ENCODE measurements at places on chromosomes 13 and 19. TPM values are rescaled to one million over a fixed set of nuclear protein-coding genes. Genes with fewer than 3 reads are reported as not detected.

The UPK1A gene
- total RNA-seq = not detected

- H3K36me3 ChIP-seq = peaks cover 18% of the 10 kb centered on the region
- no peak for DNase-seq
- no peaks in the 10 kb centered on the region for H3K27me3 ChIP-seq
- H3K4me1 ChIP-seq = no peaks in the 10 kb centered on the region
- H3K4me3 ChIP-seq = no peak overlapping the region
Observed at GRCh38 chr19:40313229-40313983, 28.3 kb upstream of the AKT2 start.

GRCh38 chr13:27969082-27969865 is at the start of gene CDX2:
CDX2 (minus strand) TSS chr13:27969315; CDS start chr13:27969006, 309 bp downstream.
- no peaks in the 10 kb centered on the region for H3K4me1 ChIP-seq
- no peak within 1 kb of the TSS for H3K27ac ChIP-seq
- H3K4me3 ChIP-seq = peak within 1 kb of the TSS; percentile 61
- H3K36me3 ChIP-seq = no peaks in the 10 kb centered on the region
- DNase-seq = no peak

GRCh38 chr13:35648201-35648600 is 171.7 kb upstream of the MAB21L1 start:
- H3K27ac ChIP-seq = no peak overlapping the region
- no peaks in the 10 kb centered on the region for H3K27me3 ChIP-seq
- no peaks in the 10 kb centered on the region for H3K36me3 ChIP-seq
- no peak overlapping the region for H3K4me3 ChIP-seq
- H3K4me1 ChIP-seq = peaks cover 7% of the 10 kb centered on the region

GRCh38 chr19:2014731-2015607 is 545 bp downstream of the BTBD2 start:
- no peaks in the 10 kb centered on the region for H3K27me3 ChIP-seq
- peak overlapping the region; percentile 73 for H3K4me3 ChIP-seq
- no peak for DNase-seq
- peaks cover 7% of the 10 kb centered on the region for H3K36me3 ChIP-seq
- no peak overlapping the region for H3K27ac ChIP-seq
- peaks cover 21% of the 10 kb centered on the region for H3K4me1 ChIP-seq

DNA sequence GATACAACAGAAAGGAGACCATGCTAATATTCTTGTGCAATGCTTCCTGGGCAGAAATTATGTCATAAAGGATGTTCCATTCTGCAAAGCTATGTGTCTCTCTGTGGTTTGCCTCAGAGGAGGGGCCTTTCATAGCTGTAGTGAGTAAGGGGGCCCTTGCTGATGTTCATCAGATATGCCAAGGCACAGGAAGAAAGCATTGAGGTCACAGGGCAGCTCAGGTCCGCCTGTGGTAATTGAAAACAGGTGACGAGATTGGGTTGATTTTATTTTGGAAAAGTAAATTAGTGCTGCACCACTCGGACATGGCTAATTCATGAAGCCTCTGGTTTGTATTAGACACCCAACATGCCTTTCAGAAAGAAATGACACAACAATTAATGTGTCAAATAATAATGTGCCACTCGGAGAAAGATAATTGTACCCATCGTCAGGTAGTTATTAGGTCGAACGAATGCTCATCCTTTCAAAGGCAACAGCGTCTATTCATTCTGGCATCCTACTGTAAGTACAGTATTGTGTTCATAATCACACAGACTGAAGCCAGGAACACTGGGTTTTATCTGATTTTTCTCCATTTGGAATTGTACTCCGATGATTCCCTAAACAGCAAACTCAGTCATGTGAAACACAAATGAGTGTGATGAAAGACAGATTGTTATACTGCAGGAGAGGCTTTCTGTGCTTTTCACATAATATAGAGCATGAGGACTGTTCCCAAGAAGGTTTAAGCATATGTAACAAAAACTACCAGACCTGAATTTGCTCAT is 421.6 kb upstream of the KLF12 start:
- no peak overlapping the region for H3K4me3 ChIP-seq
- H3K36me3 ChIP-seq = no peaks in the 10 kb centered on the region
- H3K27me3 ChIP-seq = no peaks in the 10 kb centered on the region
- no peak overlapping the region for H3K27ac ChIP-seq
- DNase-seq = no peak
- no peaks in the 10 kb centered on the region for H3K4me1 ChIP-seq

The FCAR gene
- not detected for total RNA-seq

The FAM216B gene
- not detected for total RNA-seq

DNA sequence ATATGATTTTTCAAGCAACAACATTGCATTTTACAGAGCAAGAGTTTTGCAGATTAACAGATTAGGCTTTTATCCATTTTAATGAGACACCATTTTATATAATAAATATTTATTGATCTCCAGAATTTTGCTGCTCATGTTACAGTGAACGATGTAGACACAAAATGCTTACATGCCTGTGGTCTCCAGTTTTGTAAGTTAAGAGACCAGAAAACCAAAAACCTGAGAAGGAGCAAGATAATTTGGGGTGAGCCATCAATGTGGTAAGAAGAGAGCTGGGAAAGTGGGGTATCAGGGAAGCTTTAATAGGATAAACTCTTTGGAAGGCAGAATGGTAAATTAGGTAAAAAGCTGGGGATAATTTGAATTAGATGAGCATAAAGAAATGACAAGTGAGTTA is 2100.5 kb upstream of the PCDH20 start:
- no peaks in the 10 kb centered on the region for H3K36me3 ChIP-seq
- no peak overlapping the region for H3K27ac ChIP-seq
- peaks cover 14% of the 10 kb centered on the region for H3K27me3 ChIP-seq
- no peak for DNase-seq
- H3K4me1 ChIP-seq = no peaks in the 10 kb centered on the region

DNA sequence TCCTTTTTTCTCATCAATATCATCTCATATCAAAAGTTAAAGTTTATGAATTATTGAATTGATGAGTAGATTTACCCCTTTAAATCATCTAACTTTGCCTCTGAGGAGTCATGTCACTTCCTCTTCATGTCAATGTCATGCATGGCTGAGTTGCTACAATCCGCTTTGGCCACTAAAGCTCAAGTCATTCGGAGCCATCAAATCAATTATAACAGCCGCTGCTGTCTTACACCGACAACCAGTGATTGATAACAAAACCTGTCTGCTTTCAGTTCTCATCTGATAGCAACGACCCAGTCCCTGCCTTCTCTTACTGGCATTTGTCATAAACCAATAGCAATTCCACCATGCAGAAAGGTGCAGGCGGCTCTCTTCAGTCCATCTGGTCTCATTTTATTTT is 429.3 kb downstream of the DIAPH3 start:
- no peaks in the 10 kb centered on the region for H3K27me3 ChIP-seq
- DNase-seq = no peak
- no peak overlapping the region for H3K27ac ChIP-seq
- no peaks in the 10 kb centered on the region for H3K36me3 ChIP-seq

DNA sequence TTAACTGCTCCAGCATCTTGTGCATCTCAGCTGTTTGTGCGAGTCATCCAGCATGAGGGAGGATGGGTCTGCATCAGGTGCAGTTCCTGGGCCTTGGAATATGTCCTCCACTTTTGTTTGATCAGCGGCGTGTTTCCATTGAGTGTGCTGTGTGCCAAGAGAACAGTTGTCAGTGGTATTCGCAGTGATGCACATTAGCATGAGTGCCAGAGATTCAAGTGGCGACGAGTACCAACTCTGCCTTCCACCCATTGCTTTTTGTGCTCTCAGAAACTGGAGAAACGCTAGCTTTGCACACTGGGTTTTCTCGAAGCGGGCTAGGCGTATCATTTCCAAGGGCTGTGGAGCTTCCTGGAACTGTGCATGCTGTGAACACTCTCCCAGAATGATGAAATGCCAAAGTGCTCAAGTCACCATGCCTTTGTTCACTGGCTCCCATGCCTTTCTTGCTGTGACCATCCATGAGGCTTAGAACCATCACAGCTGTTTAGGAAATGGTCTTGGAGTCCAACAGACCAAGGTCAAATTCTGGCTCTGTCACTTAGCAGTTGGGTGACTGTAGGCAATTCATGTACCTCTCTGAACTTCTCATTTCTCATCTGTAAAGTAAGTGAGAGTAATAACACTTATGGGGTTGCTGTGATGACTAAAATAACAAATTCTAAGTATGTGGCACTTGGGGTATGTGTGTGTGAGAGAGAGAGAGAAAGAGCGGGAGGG is 18.4 kb downstream of the LRCH1 start:
- peak overlapping the region; percentile 46 for H3K27ac ChIP-seq
- H3K4me1 ChIP-seq = peaks cover 25% of the 10 kb centered on the region
- H3K4me3 ChIP-seq = no peak overlapping the region
- DNase-seq = no peak
- H3K27me3 ChIP-seq = no peaks in the 10 kb centered on the region
- H3K36me3 ChIP-seq = no peaks in the 10 kb centered on the region

The ZNF835 gene
- total RNA-seq = not detected

GRCh38 chr13:29483211-29483610 is 112.3 kb downstream of the SLC7A1 start:
- H3K4me3 ChIP-seq = no peak overlapping the region
- DNase-seq = no peak
- H3K4me1 ChIP-seq = no peaks in the 10 kb centered on the region
- peaks cover 56% of the 10 kb centered on the region for H3K27me3 ChIP-seq
- H3K27ac ChIP-seq = no peak overlapping the region

The ANGPTL8 gene
- not detected for total RNA-seq

GRCh38 chr19:281992-282391 is 9.2 kb downstream of the PLPP2 start:
- no peak overlapping the region for H3K27ac ChIP-seq
- no peaks in the 10 kb centered on the region for H3K4me1 ChIP-seq
- H3K27me3 ChIP-seq = peaks cover 8% of the 10 kb centered on the region
- no peak overlapping the region for H3K4me3 ChIP-seq
- peaks cover 7% of the 10 kb centered on the region for H3K36me3 ChIP-seq
- no peak for DNase-seq

DNA sequence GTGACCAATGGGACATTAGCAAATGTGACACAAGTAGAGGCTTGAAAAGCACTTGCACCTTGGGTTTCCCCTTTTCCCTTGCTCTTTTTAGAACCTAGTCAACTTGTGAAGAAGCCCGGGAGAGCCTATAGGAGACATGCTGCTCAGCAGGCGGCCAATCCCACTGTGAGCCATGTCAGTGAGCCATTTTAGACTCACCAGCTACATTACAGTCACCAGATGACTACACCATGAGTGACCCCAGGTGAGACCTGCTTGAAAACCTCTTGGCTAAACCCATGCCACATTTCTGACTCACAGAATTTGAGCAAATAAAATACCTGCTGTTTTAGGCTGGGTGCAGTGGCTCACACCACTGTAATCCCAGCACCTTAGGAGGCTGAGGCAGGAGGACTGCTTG is 317.5 kb downstream of the KLF12 start:
- H3K27ac ChIP-seq = no peak overlapping the region
- H3K36me3 ChIP-seq = no peaks in the 10 kb centered on the region
- no peak overlapping the region for H3K4me3 ChIP-seq

The DNAJC15 gene
- 34.0 TPM for total RNA-seq

- no peak for DNase-seq
- no peak overlapping the region for H3K4me3 ChIP-seq
- H3K27ac ChIP-seq = no peak overlapping the region
- no peaks in the 10 kb centered on the region for H3K4me1 ChIP-seq
- H3K36me3 ChIP-seq = no peaks in the 10 kb centered on the region
- no peaks in the 10 kb centered on the region for H3K27me3 ChIP-seq
Observed at GRCh38 chr19:46088101-46088500, 36.4 kb downstream of the IGFL3 start.

The PEAK3 gene
- not detected for total RNA-seq

The LILRA1 gene
- not detected for total RNA-seq
